Umbilical cord (tissue), 2 donors: ENCODE measurements at places on chromosomes 7 and 10.

- DNase-seq, result peak; percentile 72
These were observed 11.6 kb downstream of the DDX56 start for GRCh38 chr7:44561962-44562621.

DNA sequence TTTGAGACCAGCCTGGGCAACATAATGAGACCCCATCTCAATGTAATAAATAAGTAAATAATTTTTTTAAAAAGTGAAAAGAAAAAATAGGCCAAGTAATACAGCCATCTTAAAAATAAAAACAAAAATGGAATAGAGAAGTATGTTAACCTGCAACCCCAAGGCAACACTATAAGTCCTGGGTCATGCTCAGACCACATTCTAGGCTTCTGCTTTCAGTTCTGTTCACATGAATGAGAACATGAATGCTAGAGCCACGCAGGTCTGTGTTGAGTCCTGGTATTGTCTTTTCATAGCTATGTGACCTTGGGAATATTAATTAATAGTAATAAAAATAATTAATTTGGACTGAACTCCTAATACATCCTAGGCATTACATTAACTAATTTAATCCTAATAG lies 284.0 kb downstream of the AUTS2 start:
- DNase-seq, result no peak

GRCh38 chr7:158274404-158274811 lies 313.2 kb downstream of the PTPRN2 start:
- DNase-seq, result no peak

GRCh38 chr10:97510686-97511085 lies 12.0 kb downstream of the UBTD1 start:
- DNase-seq, result no peak

- peak; percentile 93 for DNase-seq
These were observed 718 bp upstream of the CTBP2 start for GRCh38 chr10:125160856-125161706.

DNA sequence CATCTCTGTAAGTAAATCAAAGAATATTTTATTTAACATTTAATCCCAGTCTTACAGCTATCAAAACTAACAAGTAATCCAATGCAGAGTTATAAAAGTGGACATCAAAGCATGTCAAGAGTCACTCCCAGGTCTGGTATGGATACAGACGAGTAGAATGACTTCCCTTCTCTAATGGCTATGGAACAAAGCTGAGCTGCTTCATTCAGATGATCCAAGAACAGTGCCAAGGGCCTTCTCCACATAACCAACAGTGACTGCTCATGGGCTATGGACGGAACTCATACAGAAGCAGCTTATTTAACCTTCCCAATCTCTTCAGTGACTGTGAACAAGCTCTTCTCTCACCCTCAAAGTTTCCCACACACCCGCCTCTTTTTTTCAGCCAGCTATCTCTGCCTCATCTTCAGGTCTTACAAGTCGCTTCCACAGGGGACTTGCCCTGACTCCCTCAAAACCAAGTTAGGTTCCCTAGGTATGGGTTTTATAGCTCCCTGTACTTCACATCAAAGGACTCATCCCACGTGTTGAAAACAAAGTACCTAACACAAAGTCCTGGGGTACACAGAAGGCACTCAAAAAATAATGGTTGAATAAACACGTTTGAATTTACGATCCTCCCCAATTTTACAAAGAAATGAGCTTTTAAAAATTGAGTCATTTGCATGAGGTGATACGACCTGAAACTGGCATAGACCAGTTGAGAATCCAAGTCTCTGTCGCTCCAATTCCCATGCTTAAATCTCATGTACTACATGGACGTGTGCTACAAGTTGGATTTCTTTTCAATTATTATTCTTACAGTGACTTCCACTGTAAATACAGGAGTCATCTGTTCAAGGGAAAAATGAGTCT lies 3.1 kb downstream of the USP6NL start:
- DNase-seq, result no peak

DNA sequence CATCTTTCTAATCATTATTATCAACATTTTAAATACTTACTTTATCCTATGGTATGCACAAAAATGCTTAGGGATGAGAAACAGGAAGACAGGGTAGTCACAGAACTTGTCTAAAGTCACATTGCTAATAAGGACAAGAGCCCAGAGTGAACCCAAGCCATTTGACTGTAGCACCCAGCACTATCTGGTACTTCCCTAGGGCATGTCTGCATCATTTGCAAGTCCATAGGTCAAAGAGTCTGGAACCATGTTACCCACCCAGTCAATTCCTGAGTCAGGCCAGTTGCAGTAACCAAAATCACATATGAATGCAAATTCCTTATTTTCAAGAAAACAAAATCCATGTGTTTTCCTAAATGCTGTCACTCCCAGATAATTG lies 19.1 kb downstream of the ASAH2 start:
- no peak for DNase-seq

DNA sequence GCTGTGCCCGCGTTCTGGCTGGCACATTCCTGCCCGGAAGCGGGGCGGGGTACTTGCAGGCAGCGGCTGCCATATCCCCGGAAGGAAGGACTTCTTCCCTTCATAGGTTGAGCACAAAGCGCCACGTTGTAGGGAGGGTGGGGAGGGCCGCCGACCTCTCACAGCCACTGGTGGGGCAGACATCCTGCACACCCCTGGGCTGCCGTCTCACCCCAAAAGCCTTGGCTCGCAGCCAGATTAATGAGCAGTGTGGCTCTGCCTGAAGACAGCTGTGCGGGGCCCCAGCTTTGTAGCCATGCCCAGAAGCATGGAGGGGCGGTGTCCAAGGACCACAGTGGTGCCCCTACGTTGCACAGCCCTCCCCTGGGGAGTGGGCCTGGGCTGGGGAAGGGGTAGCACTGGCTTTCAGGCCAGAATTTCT lies 54.3 kb upstream of the DPYSL4 start:
- no peak for DNase-seq

GRCh38 chr10:10872764-10873163 lies 144.9 kb upstream of the CELF2 start:
- no peak for DNase-seq

DNA sequence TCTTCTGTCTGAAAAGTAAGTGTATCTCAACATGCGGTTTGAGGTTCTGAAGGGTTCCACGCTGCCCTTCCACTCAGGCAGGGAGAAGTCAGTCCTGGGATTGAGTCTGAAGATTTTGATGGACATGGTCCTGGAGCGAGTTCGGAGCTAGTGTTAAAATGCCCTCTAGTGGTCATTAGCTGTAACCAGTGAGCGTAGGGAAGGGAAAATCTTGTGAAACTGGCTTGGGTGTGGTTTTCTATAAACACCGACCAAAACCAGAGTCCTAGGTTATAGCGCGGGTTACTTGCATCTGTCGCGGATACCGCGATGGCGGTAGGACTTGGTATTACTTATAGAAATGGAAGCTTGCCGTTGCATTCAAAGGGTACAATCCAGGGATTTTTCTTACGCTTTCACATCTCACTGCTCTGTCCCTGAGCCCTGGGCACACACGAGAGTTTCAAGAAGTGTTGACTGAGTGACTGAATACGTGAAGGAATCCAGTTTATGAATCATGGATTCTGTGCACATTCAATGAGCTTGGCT lies 348.2 kb upstream of the C7orf33 start:
- DNase-seq, result peak; percentile 89

GRCh38 chr10:129386415-129387257 lies 80.4 kb upstream of the MGMT start:
- no peak for DNase-seq

- DNase-seq, result peak; percentile 9
These were observed 83.2 kb downstream of the ARMH3 start for GRCh38 chr10:101972761-101973160.

- DNase-seq, result peak; percentile 14
These were observed 660 bp upstream of the HHEX start for GRCh38 chr10:92688927-92689662.

GRCh38 chr7:5697754-5698424 lies 83.6 kb downstream of the RNF216 start:
- DNase-seq, result peak; percentile 85

DNA sequence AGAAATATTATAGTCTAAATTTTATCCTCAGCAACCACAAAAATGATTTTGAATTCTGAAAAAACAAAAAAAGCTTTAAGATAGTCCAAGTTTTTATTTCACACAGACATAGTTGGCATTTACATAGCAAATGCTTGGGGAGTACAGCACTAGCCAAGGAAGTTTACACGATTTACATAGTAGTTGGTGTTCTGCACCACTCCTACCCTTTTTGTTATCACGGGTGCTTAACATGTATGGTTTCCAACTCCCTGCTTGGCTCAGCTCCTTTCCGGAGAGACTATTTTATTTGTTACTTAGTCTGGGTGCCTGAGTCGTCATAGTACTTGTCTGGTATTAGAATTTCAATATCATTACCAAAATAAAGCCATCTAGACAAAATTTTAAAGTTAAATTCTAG lies 8.8 kb upstream of the GHRHR start:
- no peak for DNase-seq

DNA sequence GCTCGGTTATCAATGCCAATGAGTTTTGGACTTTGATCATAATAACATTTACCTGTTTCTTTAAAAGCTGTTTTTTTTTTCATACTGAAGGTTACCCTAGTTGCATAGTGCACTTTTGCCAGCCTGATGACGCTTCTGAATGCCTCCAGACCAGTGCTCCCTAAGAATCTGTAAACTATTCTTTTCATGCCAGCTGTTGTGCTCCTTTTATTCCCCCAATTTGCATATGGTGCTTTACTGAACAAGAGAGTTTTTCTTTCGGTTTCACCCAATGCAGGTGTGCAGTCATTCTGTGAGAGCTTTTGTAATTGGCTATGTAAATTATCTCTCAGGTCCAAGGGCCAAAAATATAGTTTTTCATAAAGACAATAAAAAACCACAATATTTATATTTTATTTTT lies 48.1 kb upstream of the GLCCI1 start:
- DNase-seq, result no peak

- no peak for DNase-seq
These were observed 78.4 kb upstream of the NEUROD6 start for GRCh38 chr7:31418928-31419327.

DNA sequence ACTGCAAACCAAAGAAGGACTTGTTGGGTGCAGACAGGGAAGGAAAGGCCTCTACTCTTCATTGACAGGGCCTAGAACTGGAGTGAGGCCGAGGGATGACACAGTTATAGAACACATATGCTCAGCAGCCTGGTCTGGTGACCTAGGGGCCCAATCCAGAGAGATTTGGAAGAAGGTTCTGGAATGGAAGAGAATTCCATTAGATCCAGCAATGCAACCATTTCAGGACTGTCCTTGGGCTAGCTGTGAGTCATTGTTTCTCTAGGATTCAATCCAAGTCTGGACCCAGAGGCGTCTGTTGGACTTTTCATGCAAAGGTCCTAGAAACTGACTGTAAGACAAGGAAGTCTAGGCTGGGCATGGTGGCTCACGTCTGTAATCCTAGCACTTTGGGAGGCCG lies 59.2 kb downstream of the WIPF3 start:
- peak; percentile 35 for DNase-seq

DNA sequence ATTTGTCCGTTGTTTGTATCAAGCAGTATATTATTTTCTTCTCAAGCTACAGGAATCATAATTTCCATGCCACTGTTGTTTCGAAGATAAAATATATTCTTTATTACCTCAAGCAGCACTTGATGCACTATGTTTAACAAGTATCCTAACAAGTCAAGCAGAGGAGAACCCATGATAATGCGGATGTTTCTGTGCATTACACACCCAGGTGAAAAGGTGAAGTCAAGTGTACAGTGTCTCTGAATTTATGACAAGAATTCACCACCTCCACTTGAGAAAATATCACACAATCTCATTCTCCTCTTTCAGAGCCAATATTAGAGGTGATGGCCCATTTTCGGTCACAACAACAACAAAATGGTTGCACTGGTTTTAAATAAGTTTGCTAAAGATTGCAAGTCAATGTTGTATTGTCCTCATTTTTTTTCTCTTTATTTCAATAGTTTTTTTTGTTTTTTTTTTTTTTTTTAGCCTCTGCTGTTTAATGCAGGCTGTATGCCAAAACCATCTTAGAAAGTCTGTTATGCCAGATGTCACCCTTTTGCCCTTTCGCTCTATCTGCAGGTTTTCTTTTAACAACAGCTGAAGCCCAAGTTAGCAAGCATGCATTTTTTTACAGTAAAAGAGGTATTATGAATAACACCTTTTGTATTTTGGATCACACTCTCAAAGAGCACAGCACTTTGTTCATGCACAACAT lies 568.7 kb upstream of the LRRN3 start:
- DNase-seq, result peak; percentile 28

- no peak for DNase-seq
These were observed 37.6 kb downstream of the PPIF start for GRCh38 chr10:79384773-79385391.

DNA sequence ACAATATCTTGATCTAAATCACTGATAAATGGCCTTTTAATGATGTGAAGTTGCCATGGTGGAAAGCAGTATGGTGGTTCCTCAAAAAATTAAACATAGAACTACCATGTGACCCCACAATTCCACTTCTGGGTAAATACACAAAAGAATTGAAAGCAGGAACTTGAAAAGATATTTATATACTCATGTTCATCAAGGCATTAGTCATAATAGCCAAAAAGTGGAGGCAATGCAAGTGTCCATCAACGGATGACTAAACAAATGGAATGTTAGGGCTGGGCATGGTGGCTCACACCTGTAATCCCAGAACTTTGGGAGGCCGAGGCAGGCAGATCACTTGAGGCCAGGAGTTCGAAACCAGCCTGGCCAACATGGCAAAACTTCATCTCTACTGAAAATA lies 2.0 kb upstream of the DNAJC12 start:
- no peak for DNase-seq

- DNase-seq, result no peak
These were observed 12.7 kb upstream of the TMEM273 start for GRCh38 chr10:49200854-49201253.

DNA sequence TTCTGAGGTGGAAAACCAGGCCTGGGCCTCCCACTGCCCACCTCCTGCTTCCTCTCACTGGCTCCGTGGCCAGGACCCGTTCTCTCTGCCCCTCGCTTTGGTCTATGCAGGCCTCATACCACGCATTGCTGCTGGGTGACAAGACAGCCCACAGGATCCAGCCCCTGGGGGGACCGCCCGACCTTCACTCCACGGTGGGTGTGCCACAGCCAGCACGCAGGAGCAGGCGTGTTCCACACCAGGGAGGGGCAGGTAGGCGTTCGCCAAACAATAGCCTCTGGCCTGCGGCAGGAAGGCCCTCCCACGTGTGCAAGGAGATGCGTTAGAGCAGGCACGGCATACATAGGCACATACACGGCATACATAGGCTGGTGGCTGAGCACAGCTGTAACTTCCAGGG lies 233.4 kb downstream of the WDR37 start:
- peak; percentile 36 for DNase-seq

GRCh38 chr10:7561216-7561893 lies 105.4 kb downstream of the ITIH5 start:
- peak; percentile 80 for DNase-seq

DNA sequence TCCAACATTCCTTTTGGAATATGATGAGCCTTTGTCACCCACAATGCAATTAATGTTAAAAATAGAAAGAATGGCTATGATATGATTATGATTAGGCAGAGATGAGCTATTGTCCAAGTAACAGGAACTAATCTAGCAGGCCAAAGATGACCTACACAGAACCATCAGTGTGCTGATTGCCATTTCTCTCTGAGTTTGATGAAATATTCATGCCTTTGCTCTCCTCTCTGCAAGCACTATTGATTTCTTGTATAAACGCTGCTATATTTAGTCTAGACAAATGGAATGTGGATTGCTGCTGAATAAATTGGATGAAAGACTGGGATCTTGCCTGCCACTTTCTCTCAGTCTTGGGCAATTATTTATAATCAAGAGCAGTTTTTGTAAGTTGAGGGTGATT lies 85.4 kb downstream of the HDAC9 start:
- no peak for DNase-seq
